ENCODE measurements at places on chromosomes 6 and 20.

- H3K4me3 ChIP-seq, result no peak overlapping the region
- H3K36me3 ChIP-seq, result no peaks in the 10 kb centered on the region
- H3K4me1 ChIP-seq, result peaks cover 11% of the 10 kb centered on the region
- no peak for DNase-seq
- H3K27ac ChIP-seq, result peak overlapping the region; percentile 35
Measured at GRCh38 chr20:32006841-32007786, 3.1 kb upstream of the CCM2L start.

DNA sequence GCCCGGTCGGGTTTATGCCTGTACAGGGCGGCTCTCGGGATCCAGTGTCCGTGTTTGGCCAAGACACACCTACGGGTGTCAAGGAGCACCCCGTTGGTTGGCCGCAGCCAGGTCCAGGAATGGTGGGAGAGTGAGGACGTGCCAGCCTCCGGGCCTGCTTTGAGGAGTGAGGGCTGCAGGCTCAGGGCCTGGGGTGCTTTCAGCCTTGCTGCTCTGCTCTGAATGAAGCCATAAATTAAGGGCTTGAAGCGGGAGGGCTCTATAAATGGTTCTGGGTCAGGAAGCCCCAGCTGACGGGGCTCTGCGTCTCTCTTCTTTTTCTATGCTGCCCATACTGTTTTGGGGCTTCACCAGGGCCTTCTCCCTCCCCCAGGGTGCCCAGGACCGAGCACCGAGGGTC lies 15.1 kb downstream of the GATA5 start:
- H3K27ac ChIP-seq, result no peak overlapping the region
- no peak overlapping the region for H3K4me3 ChIP-seq
- peaks cover 17% of the 10 kb centered on the region for H3K27me3 ChIP-seq
- no peaks in the 10 kb centered on the region for H3K36me3 ChIP-seq

DNA sequence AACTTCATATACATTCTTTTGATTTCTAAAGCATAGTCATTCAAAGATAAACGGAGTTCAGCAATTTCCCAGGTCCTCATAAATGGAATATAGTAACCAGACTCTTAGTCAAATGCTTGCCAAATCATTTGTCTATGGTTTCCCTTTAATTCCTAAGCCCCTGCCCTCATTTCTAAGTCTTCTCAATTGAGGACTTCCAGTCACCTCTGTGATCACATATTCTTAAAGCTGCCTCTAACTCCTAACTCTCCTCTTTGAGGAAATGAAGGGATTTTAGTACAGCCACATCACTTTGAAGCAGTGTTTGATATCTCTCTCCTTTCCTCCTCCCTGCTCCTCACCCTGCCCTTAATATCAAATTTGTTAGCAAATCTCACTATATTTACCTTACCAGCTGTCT lies 58.7 kb downstream of the PLEKHG1 start:
- H3K4me3 ChIP-seq, result no peak overlapping the region
- H3K36me3 ChIP-seq, result no peaks in the 10 kb centered on the region
- DNase-seq, result no peak
- no peaks in the 10 kb centered on the region for H3K4me1 ChIP-seq

DNA sequence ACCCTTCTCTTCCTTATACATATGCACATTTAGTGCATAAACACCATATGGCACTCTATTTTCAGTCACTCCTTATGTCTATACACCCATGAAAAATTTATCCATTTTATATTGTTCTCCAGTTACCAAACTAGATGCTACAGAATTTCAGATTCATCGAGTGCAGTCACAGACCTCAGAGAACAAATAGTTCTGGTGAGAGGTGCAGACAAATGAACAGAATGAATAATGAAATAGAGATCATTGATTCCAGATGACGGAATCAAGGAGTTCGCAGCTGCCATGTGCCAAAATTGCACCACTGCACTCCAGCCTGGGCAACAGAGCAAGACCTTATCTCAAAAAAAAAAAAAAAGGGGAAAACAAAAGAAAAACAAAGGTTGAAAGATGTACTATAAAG lies 214.8 kb upstream of the CEP162 start:
- H3K36me3 ChIP-seq, result no peaks in the 10 kb centered on the region
- no peaks in the 10 kb centered on the region for H3K27me3 ChIP-seq
- no peak overlapping the region for H3K27ac ChIP-seq
- H3K4me1 ChIP-seq, result no peaks in the 10 kb centered on the region
- H3K4me3 ChIP-seq, result no peak overlapping the region
